Aortic smooth muscle cell (primary cell): ENCODE measurements at places on chromosomes 13 and 19. TPM values are rescaled to one million over a fixed set of nuclear protein-coding genes. Genes with fewer than 3 reads are reported as not detected.

The FLT1 gene
- total RNA-seq: 3.2 and 5.4 TPM in 2 replicates

The PSG3 gene
- not detected in 2 replicates for total RNA-seq

The AMH gene
- total RNA-seq: 0.92 and 0.93 TPM in 2 replicates

The FOXO1 gene
- 2.0 and 3.6 TPM in 2 replicates for total RNA-seq

The DPF1 gene
- 1.5 and 1.6 TPM in 2 replicates for total RNA-seq

The CGB7 gene
- not detected in 2 replicates for total RNA-seq

The ZGLP1 gene
- total RNA-seq: 0.12 and 0.13 TPM in 2 replicates

The GTPBP3 gene
- 10.6 and 11.1 TPM in 2 replicates for total RNA-seq

The MTMR6 gene
- 29.6 and 32.0 TPM in 2 replicates for total RNA-seq

The CYP2A6 gene
- total RNA-seq: not detected in 2 replicates

The FLT3 gene
- total RNA-seq: not detected in 2 replicates

The GPR12 gene
- not detected in 2 replicates for total RNA-seq

The MTUS2 gene
- under 0.01 and 0.25 TPM in 2 replicates for total RNA-seq

The S1PR4 gene
- total RNA-seq: not detected in 2 replicates

The RAD23A gene
- total RNA-seq: 68.6 and 83.4 TPM in 2 replicates

The ZNF90 gene
- total RNA-seq: 0.92 and 0.99 TPM in 2 replicates

The TJP3 gene
- total RNA-seq: not detected in 2 replicates
